ENCODE measurements at places on chromosomes 4 and X.

GRCh38 chr4:108527723-108528122 lies 92.7 kb upstream of the RPL34 start:
- no peak for DNase-seq

DNA sequence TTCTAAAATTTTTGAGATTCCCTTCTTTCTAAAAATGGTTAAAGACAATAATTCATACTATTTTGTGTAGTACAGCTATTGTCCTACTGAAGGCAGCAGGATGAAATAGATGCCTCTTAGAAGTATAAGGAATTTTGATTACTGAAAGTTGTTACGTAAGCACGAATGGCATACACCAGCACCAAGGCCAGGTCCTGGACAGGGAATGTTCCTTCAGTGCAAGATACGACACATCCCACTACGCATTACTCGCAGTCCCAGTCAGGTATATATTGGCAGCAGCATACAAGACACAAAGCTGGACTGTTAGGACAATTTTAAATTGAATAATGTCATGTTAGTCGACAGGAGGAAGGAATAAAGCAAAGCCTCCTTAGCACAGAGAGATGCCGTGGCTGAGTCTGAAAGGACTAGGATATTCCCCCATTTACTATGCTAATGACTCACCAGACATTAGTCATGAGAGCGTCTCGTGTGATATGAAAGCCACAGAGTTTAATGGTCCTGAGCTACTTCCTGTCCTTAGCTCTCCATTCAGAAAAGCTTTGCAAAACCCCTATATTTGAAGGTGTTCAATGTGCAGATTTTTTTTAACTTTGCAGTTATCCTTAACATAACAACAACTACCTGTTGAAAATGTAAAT lies 504.3 kb downstream of the FAM133A start:
- no peak for DNase-seq

DNA sequence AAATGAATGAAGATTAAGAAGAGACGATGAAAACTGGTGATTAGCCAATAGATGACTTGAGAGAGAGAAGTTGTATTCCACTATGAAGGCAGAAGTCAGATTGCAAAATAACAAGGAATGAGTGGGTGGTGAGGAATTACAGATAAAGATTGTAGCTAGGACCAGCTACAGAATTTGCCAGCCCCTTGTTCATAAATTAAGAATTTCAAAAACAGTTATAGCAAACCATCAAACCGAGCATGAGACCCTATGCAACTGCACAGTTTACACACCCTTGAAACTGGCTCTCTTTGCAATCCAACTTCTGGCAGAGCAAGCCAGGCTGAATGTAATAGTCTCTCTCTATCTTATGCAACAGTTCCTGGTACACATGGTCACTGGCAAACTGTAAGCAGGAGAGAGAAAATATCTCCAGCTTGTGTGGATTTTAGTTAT lies 35.2 kb downstream of the STAP1 start:
- no peak for DNase-seq

- no peak for DNase-seq
These were observed 262.0 kb downstream of the COL25A1 start for GRCh38 chr4:109040441-109040840.

GRCh38 chr4:25144870-25145481 lies 15.3 kb downstream of the SEPSECS start:
- no peak for DNase-seq

GRCh38 chr4:69038582-69038981 lies 57.7 kb upstream of the UGT2B7 start:
- DNase-seq: no peak

Data from GM06990 (cell line).